Stimulated activated CD4-positive, alpha-beta T cell treated with anti-CD3 and anti-CD28 coated beads, Interleukin-2, amount 100 ng/mL, for 48 hours (primary cell): ENCODE measurements at places on chromosomes 3 and 15.
A peak's percentile ranks its signal among the peaks of the same experiment; 100 is the strongest.

DNA sequence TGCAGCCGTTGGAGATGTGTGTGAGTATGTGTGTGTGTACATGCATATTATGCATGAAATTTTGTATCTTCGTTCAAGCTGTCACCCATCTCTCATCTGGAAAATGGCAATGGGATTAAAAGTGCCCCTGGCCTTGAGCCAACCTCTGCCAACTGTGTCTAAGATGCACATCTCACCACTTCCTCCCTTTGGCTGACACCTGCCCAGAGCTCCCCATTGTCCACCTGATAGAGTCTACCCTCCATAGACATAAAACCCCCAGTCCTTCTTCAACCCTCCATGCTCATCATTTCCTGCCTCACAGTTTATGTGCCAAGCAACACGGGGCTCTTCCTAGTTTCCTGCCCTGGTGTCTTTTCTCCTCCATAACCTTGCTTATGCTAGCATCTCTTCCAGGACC, 187.5 kb upstream of the HES1 start:
- DNase-seq = no peak

DNA sequence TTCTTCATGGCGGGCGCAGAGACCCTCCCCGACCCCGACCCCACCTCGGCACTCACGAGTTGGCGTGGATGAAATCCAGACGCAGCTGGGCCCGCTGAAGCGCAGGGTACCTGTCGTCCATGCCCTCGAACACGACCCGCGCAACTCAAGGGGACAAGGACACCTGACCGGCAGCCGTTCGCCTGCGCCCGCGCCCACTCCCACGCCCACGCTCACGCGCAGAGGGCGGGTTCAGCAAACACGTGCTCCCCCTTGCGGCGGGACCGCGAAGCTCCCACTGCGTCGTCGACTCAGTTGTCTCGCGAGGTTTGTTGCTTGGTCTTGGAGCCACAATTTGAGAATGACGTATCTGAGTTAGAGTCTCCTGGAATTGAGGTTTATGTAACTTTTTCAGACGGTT, at the start of gene MORC1:
TSS of gene MORC1 (minus strand) at position 196 of the 400 bp plus-strand sequence. CDS start at position 121, 75 bp downstream.
- DNase-seq = no peak

DNA sequence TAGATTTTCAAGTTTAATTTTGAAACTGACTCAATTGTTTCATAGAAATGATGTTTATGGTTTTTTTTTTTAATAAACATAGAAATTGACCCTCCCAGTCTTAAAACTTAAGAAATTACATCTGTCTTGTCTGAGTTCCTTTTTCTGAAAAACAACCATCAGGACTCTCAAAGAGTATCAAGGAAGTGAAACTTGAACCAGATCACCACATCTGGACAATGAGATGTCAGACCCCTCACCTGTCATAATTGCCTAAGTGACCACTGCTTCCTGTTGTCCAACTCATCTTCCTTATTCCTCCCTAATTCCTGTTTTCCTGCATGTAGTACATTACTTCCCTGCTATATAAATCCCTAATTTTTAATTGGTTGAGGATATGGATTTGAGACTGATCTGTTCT, 441.5 kb upstream of the ARHGEF26 start:
- DNase-seq = no peak

DNA sequence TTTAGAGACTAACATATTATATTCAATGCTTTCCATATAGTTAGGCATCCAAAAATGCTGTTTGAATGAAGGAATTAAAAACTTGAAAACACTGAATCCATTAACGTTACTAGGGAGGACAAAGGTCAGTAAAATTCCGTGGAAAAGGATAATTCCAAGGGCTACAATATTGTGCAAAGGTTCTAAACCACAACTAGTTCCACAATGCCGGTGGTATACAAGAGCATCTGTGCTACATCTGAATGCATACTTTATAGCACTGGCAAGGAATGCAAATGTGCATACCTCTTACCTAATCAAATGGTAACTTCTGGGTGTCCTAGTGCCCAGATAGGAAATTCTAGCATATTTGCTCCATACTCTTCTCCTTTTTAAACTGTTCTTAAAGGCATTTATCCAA, 2.2 kb downstream of the ICE2 start:
- no peak for DNase-seq

DNA sequence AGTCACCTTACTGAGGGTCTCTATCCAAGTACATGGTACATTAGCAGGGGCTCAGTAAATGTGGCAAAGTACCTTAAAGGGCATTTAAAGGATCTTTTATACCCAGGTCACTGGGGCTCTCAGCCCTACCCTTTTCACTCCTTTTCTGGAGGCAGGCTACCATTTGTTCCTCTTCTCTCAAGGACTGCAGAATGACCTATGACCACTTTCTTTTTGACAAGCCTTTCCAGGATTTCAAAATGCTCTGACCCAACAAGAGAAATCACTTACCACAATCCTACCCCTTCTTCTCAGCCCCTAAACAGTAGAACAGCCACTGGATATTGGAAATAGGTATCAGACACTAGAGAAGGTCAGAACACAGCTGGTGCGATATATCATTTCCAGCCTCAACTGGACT, 221.8 kb upstream of the TPRG1 start:
- no peak for DNase-seq

DNA sequence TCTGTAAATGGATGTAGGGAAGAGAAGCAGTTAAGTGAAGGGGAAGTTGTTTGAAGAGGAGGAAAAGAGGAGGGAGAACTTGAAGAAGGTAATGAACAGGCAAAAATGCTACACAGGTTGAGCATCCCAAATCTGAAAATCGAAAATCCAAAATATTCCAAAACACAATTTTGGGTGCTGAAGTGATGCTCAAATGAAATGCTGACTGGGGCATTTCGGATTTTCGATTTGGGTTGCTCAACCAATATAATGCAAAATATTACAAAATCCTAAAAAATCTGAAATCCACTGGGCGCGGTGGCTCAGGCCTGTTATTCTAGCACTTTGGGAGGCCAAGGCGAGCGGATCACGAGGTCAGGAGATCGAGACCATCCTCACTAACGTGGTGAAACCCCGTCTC, 61.9 kb upstream of the CDAN1 start:
- DNase-seq = no peak

DNA sequence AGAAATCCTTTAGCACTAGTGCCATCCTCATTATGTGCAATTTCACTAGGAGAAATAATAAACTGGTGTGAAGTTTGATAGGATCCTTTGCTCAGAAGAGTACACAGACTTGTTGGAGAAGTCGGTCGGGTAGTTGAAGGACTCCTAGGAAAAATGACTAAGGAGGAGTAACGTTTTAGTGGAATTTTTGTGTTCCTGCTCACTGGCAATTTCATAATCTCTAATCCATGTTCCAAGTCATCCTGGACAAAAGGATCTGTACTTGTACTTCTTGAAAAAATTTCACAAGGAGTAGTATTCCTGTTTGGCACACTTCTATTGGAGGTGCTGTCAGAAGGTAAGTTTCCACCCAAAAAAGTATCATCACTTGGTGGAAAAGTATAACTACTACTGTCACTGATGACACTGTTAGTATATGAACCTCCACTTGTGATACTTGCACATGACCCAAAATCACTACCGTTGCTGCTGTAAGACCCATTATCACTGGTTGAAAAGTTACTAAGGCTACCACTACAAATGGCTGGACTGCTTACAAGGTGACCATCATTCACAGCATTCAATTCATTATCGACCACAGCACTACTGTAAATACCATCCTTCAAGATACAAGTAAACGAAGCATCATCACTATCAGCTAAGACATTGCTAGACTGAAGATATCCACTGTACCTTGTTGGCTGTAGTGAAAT, 77.4 kb downstream of the NEDD4 start:
- DNase-seq = no peak

DNA sequence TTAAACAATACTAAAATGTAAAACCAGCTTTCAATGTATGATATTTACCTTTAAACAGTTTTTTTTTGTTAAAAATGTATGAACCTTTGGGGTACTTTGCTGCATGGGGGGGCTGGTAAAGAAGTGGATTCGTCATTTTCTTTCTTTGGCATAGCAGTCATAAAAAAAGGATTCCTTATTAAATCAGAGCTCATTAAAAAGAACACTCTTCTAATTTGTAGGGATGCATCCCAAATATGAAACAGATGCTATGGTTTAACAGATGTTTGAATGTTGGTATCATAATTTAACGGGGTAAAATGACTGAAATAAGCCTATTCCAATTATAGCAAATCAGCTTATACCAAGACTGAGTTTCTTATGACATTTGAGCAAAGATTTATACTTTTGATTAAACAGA, 234.4 kb downstream of the BBX start:
- no peak for DNase-seq

DNA sequence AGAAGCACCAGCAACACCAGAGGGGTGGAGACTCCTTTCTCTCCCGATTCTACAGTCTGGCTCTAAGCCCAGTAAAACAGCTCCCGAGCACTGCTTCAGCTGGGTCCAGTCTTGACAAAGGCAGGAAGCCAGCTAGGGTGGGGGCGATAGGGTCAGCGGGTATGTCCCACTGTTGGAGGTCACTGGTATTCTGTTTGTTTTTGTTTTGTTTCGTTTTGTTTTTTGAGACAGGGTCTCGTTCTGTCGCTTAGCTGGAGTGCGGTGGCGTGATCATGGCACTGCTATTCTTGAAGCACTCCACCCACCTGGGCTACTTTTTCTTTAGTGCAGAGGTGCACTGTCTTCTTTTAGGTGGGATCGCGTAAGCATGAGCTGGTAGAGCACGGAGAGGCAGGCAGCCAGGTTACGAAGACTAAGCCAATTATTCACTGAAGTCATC, 16.3 kb downstream of the GCSAM start:
- no peak for DNase-seq

DNA sequence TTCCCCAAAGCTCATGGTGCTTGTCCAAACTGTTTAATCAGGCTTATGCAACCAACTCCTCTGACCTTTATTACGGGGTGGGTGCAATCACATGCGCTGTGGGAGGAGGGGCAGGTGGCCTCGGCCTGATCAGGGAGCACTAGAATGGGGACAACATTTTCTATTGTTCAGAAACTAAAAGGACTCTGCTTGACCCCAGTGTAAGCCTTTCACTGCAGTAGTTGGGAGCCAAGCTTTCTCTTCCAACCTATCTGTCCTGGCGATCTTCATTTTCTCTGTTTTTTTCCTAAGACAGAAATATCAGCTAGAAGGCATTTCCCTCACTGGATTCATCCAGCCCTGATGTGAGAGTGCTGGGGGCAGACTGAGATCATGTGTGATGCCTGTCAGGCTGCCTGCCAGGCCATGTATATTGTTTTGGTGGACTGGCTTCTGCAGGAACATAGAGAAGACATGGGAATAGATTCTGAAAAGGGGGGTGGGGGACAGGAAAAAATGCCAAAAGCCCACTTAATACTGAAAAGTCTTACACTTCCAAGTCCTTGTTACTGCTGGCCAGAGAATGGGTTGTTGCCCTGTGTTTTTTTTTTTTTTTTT, 627.0 kb upstream of the TBL1XR1 start:
- DNase-seq = no peak

- no peak for DNase-seq
These were observed 16.4 kb downstream of the ZNF654 start for GRCh38 chr3:88075497-88075896.

GRCh38 chr15:92733934-92734521, 78.5 kb upstream of the FAM174B start:
- DNase-seq = no peak

DNA sequence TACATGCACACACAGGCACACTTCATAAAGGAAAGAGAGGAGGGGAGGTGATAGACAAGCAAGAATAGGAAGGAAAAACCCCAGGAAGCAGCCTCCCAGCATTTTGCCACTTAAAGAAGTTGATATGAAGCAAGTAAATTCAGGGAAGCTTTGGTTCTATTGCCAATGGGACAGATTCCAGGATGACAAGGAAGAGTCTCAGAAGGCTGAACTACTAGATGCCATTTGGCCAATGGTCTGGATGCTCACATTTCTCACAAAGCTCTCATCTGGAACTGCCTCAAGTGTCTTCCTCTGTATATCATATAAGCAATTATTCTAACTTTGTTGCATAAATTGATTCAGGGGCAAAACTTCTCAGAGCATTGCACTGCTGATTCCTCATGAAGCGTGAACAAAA, 78.8 kb upstream of the STRIT1 start:
- no peak for DNase-seq

- DNase-seq = peak; percentile 32
These were observed 153.3 kb downstream of the P3H2 start for GRCh38 chr3:189967254-189967865.

GRCh38 chr15:39667382-39668127, 86.7 kb downstream of the THBS1 start:
- no peak for DNase-seq

DNA sequence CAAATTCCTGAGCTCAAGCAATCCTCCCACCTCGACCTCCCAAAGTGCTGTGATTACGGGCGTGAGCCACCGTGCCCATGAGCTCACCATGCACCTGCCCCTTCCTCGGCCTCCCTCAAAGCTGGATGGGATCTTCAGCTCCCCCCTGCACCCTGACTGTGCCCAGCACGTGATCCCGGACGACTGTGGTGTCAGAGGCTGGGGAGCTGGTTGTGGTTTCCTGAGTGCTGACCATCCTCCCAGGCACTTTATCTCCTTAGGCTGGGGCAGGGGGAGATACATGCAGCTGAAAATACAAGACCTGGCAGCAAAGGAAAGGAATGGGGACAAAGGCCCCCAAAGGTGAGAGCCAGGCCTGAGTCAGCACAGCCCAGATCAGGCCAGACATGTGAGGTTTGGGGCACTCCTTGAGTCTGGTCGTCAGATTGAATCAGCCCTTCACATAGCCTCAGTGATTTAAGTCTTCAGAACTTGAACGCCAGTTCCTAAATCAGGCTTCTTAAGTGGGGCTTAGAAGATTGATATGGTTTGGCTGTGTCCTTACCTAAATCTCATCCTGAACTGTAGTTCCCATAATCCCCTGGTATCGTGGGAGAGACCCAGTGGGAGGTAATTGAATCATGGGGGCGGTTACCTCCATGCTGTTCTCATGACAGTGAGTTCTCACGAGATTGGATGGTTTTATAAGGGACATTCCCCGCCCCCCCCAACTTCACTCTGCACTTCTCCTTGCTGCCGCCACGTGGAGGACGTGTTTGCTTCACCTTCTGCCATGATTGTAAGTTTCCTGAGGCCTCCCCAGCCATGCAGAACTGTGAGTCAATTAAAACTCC, 35.8 kb downstream of the PRKCD start:
- peak; percentile 31 for DNase-seq

DNA sequence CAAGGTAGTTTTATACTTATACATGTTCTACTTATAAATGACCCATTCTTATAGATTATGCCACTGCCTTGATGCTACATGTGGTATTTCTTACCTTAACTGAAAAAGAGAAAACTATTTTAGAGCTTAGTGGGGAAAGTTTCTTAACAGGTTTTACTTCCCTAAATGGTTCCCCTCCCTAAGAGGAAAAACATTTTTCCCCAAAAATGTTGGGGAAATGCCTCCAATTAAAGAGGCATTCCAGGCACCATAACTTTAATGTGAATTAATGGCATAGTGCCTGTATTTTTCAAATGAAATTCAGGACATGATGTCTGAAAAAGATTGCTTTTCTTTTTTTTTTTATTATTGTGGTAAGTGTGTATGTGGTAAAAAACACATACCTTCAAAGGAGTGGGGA, 22.6 kb downstream of the GOLM2 start:
- DNase-seq = no peak
